ENCODE measurements at places on chromosomes 13 and 19.

DNA sequence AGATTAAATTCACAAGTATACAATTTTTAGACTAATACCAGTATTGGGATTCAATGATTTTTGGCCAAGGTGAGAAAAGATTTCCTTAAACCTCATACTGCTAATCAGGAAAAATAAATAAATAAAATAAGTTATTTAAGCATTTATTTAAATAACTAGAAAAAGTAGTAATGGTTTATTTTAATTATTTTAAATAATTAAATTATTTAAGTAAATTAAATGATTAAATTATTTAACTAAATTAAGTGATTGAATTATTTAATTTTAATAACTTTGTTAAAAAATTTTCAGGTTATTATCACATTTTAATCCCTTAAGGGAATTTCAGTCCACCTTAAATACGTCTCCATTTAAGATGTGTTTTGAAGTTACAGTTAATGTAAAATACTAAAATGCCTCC is 1831.5 kb upstream of the MIR17HG start:
- H3K27ac ChIP-seq, result peak overlapping the region; percentile 75
- DNase-seq, result no peak
- no peaks in the 10 kb centered on the region for H3K36me3 ChIP-seq
- no peaks in the 10 kb centered on the region for H3K27me3 ChIP-seq
- peaks cover 25% of the 10 kb centered on the region for H3K4me1 ChIP-seq

GRCh38 chr19:2702170-2703076 is at the start of gene GNG7:
GNG7 (minus strand) TSS chr19:2702694; CDS start chr19:2520688, 182,006 bp downstream.
- DNase-seq, result no peak
- H3K4me3 ChIP-seq, result no peak within 1 kb of the TSS
- no peaks in the 10 kb centered on the region for H3K36me3 ChIP-seq
- H3K4me1 ChIP-seq, result no peaks in the 10 kb centered on the region
- H3K27ac ChIP-seq, result no peak within 1 kb of the TSS

- no peak overlapping the region for H3K4me3 ChIP-seq
- DNase-seq, result no peak
- H3K27ac ChIP-seq, result no peak overlapping the region
- H3K27me3 ChIP-seq, result no peaks in the 10 kb centered on the region
Measured at GRCh38 chr13:65913173-65913572, 1317.0 kb downstream of the PCDH9 start.

DNA sequence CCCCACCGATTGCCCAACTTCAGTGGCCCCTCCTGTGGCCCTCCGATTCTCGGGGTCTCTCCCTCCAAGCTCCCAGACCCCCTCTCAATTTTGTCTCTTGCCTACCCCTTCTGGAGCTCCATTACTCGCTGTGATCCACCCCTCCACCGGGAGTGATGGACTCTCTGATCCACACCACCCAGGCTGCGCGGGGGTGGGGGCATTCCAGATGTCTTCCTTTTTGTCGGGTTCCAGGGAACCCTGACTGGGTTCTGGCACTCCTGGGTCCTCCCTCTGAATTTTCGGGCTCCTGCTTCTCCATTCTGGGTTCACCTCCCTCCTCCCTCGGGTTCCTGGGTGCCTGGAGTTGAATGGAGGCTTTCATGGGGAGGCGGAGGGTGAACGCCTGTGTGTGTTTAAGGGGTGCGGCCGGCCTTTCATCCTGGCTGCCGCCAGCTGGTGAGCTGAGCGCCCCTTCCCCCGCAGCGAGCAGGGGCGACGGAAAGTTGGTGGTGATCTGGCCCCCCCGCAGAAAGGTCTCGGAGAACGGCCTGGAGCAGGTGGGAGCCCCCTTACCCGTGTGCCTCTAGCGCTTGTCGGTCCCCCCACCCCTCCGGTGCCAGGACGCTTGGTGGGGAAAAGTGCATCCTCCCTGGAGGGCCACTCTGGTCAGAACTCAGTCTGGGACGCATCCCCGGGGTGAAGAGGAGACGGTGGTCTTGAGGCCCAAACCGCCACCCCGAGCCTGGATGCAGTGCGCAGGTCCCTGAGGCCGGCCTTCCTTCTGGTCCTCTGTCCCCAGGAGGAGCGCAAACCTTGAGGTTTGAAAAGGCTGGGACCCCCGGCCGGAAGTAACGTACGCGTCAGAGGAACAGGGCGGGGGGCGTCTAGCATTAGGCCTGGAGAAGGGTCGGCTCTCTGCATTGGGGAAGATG is 1.6 kb downstream of the MISP3 start:
- peaks cover 8% of the 10 kb centered on the region for H3K27me3 ChIP-seq
- peaks cover 19% of the 10 kb centered on the region for H3K4me1 ChIP-seq
- H3K4me3 ChIP-seq, result peak overlapping the region; percentile 65
- no peaks in the 10 kb centered on the region for H3K36me3 ChIP-seq

GRCh38 chr13:39051157-39051556 is 12.9 kb downstream of the NHLRC3 start:
- peak; percentile 78 for DNase-seq
- no peak overlapping the region for H3K27ac ChIP-seq
- H3K36me3 ChIP-seq, result no peaks in the 10 kb centered on the region
- H3K4me3 ChIP-seq, result no peak overlapping the region
- H3K27me3 ChIP-seq, result no peaks in the 10 kb centered on the region

DNA sequence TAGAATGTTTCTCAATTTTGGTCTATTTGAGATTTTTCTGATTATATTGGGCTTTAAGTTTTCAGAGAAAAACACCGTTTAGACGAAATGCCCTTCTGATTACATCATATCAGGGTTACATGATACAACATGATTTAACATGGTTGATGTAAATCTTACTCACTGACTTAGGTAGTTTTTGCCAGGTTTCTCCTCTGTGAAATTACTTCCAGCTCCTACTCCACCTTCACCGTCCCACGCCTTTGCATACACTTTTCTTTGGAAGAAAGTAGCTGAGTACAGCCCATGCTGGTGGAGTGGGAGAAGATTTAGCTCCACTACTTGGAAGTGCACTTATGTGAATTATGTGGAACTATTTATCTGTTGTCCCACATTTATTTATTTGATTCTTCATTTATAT is 433.2 kb upstream of the KLHL1 start:
- H3K27me3 ChIP-seq, result no peaks in the 10 kb centered on the region
- no peaks in the 10 kb centered on the region for H3K36me3 ChIP-seq
- H3K27ac ChIP-seq, result no peak overlapping the region
- H3K4me1 ChIP-seq, result no peaks in the 10 kb centered on the region
- DNase-seq, result no peak

DNA sequence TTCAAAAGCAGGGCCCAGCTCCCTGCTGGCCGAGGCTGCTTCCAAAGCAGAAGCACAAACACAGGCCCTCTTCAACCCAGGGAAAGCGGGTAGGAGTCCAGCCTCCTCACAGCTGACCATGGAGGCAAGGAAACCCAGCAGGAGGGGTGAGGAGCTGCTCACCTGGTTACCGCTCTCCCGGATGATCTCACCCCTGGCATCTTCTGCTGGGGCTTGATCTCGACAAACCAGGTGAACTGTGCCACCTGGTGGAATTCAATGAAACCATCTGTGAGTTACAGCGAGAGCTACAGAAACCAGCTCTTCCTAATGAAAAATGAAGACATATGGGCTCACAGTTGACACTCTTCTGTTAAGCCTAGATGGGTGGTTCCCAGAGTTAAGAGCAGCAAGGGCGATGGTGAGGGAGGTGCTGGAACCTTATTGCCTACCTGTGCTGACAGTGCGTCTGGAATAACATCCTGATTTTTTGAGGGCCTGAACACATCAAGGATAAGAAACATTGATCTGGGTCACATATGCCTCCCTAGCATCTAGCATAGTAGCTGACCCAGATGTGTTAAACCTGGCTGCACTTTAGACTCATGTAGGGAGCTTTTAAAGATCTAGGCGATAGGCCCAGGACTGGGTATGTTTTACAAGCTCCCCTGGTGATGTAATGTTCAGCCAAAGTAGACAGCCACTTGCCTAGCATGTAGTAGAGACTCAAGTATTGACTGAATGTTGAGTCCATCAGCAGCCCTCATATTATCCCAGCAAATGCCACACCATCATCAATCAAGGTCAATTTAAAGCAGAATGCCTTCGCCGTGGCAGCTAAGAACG is 6.1 kb downstream of the DHRS12 start:
- peak; percentile 80 for DNase-seq
- no peak overlapping the region for H3K27ac ChIP-seq
- H3K36me3 ChIP-seq, result no peaks in the 10 kb centered on the region
- H3K4me3 ChIP-seq, result no peak overlapping the region
- peaks cover 20% of the 10 kb centered on the region for H3K4me1 ChIP-seq

- no peak overlapping the region for H3K4me3 ChIP-seq
- no peak overlapping the region for H3K27ac ChIP-seq
- no peaks in the 10 kb centered on the region for H3K27me3 ChIP-seq
- H3K36me3 ChIP-seq, result peaks cover 3% of the 10 kb centered on the region
- H3K4me1 ChIP-seq, result no peaks in the 10 kb centered on the region
- no peak for DNase-seq
Measured at GRCh38 chr13:72875233-72875632, 93.3 kb downstream of the PIBF1 start.

GRCh38 chr19:38544569-38545315 is 73.0 kb downstream of the MAP4K1 start:
- H3K4me3 ChIP-seq, result no peak overlapping the region
- no peak overlapping the region for H3K27ac ChIP-seq
- H3K36me3 ChIP-seq, result peaks cover 31% of the 10 kb centered on the region
- no peaks in the 10 kb centered on the region for H3K27me3 ChIP-seq

DNA sequence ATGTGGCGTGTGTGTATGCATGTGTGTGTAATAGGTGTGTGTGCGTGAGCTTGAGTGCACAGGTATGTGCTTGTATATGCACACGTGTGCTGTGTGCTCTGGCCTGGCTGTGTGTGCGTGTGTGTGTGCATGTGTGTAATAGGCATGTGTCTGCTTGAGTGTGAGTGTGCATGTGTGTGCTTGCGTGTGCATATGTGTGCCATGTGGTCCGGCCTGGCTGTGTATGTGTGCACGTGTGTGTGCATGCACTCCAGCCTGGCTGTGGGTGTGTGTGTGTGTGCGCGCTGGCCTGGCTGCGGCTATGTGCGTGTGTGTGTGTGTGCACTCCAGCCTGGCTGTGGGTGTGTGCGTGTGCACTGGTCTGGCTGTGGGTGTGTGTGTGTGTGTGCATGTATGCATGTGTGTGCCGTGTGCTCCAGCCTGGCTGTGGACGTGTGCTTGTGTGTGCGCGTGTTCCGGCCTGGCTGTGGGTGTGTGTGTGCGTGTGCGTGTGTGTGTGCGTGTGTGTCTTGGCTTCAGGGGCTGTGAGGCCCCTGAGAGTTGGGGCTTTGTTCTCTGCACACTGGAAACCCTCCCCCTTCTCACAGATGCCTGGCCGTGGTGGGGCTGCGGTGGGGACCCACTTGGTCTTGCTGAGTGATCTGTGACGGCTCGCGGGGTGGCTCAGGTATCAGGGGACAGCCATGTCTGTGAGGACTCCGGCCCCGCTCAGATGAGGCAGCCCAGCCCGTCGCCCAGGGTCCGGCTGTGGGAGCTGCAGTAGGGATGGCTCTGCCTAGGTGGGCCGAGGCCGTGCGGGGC is 8.2 kb downstream of the SPPL2B start:
- no peaks in the 10 kb centered on the region for H3K27me3 ChIP-seq
- H3K27ac ChIP-seq, result no peak overlapping the region
- DNase-seq, result no peak

GRCh38 chr19:40464059-40465024 is 1.2 kb downstream of the BLVRB start:
- peak; percentile 94 for DNase-seq
- no peak overlapping the region for H3K27ac ChIP-seq
- H3K27me3 ChIP-seq, result no peaks in the 10 kb centered on the region
- peaks cover 2% of the 10 kb centered on the region for H3K4me1 ChIP-seq
- H3K4me3 ChIP-seq, result no peak overlapping the region

- peak overlapping the region; percentile 81 for H3K27ac ChIP-seq
- H3K4me3 ChIP-seq, result peak overlapping the region; percentile 90
- no peaks in the 10 kb centered on the region for H3K27me3 ChIP-seq
- DNase-seq, result no peak
- peaks cover 29% of the 10 kb centered on the region for H3K4me1 ChIP-seq
Measured at GRCh38 chr19:39846678-39847486, 703 bp upstream of the FBL start.

DNA sequence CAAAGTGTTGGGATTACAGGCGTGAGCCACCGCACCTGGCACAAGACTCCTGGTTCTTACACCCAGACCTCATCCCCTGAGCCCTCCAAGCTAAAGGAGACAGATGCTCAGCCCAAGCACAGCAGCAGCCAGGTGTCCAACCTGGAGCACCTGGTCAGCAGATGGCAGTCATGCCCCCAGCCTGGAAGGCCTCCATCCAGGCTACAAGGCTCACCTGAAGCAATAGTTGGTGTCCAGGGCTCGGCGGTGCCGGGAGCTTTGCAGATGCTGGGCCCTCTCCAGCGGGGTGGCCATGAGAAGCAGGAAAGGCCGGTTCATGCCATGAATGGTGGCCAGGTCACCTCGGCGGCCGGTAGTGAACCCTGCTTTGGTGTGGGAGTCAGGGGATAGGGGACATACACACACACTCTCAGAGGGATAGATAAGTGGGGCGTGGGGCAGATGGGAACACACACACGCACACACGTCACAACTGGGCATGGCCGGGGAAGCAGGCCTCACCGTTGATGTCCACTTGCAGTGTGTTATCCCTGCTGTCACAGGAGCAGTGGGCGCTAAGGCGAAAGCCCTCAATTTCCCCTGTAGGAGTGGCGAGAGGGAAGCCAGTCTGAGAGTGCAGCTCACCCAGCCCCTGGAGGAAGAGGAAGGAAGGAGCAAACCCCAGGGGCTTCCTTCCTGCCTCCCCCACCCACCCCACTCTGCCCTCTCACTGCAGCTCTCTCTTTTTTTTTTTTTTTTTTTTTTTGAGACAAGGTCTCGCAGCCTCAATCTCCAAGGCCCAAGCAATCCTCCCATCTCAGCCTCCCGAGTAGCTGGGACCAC is 11.8 kb downstream of the TGFB1 start:
- H3K4me1 ChIP-seq, result no peaks in the 10 kb centered on the region
- DNase-seq, result no peak
- no peaks in the 10 kb centered on the region for H3K27me3 ChIP-seq
- peaks cover 44% of the 10 kb centered on the region for H3K36me3 ChIP-seq

GRCh38 chr13:105008604-105009003 is 1526.9 kb downstream of the EFNB2 start:
- H3K27me3 ChIP-seq, result no peaks in the 10 kb centered on the region
- H3K36me3 ChIP-seq, result no peaks in the 10 kb centered on the region
- H3K27ac ChIP-seq, result no peak overlapping the region
- no peaks in the 10 kb centered on the region for H3K4me1 ChIP-seq
- H3K4me3 ChIP-seq, result no peak overlapping the region

GRCh38 chr19:7681340-7682174 is 924 bp downstream of the TRAPPC5 start:
- H3K36me3 ChIP-seq, result no peaks in the 10 kb centered on the region
- no peaks in the 10 kb centered on the region for H3K4me1 ChIP-seq
- DNase-seq, result no peak
- H3K4me3 ChIP-seq, result peak overlapping the region; percentile 93
- H3K27me3 ChIP-seq, result peaks cover 2% of the 10 kb centered on the region

- H3K36me3 ChIP-seq, result peaks cover 28% of the 10 kb centered on the region
- no peak for DNase-seq
- no peaks in the 10 kb centered on the region for H3K4me1 ChIP-seq
- no peak overlapping the region for H3K27ac ChIP-seq
Measured at GRCh38 chr19:46720503-46721239, 3.8 kb upstream of the PRKD2 start.

DNA sequence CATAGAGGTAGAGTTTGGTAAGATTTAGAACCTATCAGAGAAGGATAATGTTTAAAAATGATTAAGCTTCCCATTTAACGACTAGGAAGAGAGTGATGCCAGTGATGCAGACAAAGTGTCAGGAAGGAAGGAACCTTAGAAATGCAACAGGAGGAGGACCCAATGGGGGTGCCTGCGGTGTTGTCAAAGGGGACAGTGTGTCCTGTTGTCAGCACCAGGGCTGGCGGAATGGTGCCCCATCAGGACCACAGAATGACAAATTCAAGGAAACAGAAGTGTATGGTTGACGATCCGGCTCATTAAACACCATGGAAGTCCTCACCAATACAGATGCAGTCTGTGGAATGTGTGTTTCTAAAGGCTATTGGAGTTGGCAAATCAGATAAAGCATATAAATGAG is 19.3 kb downstream of the ATP12A start:
- H3K27me3 ChIP-seq, result no peaks in the 10 kb centered on the region
- H3K36me3 ChIP-seq, result no peaks in the 10 kb centered on the region
- no peak overlapping the region for H3K4me3 ChIP-seq
- no peak for DNase-seq
- H3K4me1 ChIP-seq, result no peaks in the 10 kb centered on the region

Measured in SJCRH30 (cell line).